Activated T-helper 1 cell treated with anti-CD3 and anti-CD28 coated beads, Interleukin-12 subunit alpha, Interleukin-12 subunit beta, Interleukin-2, Interleukin-4 antibody, amounts not matched to agents 30 ng/mL and 10 ng/mL and 1 ng/mL, durations not matched to agents 14 hours and 24 hours and 36 hours (primary cell): ENCODE measurements at places on chromosomes 3 and 15. TPM values are rescaled to one million over a fixed set of nuclear protein-coding genes. Genes with fewer than 3 reads are reported as not detected.

Gene HESX1
- total RNA-seq: 0.18 and 0.32 TPM in 2 replicates

Gene LEKR1
- 0.57 TPM in 1 of 2 replicates, not detected in the other for total RNA-seq

- no peaks in the 10 kb centered on the region for H3K27me3 ChIP-seq
- H3K36me3 ChIP-seq: no peaks in the 10 kb centered on the region
- H3K27ac ChIP-seq: no peak overlapping the region
- H3K4me3 ChIP-seq: no peak overlapping the region
Measured at GRCh38 chr3:159008401-159008800, 206.5 kb downstream of the MFSD1 start.

GRCh38 chr3:16583551-16583950, 21.7 kb downstream of the DAZL start:
- H3K27ac ChIP-seq: no peak overlapping the region
- peaks cover 23% of the 10 kb centered on the region for H3K27me3 ChIP-seq
- H3K36me3 ChIP-seq: no peaks in the 10 kb centered on the region
- no peak for DNase-seq
- no peaks in the 10 kb centered on the region for H3K4me1 ChIP-seq

- no peaks in the 10 kb centered on the region for H3K27me3 ChIP-seq
- H3K4me1 ChIP-seq: no peaks in the 10 kb centered on the region
- H3K36me3 ChIP-seq: no peaks in the 10 kb centered on the region
- no peak overlapping the region for H3K27ac ChIP-seq
- H3K4me3 ChIP-seq: no peak overlapping the region
Measured at GRCh38 chr3:64190517-64191515, 34.5 kb downstream of the PRICKLE2 start.

GRCh38 chr15:74785194-74786032, 3.5 kb downstream of the CSK start:
- peaks cover 57% of the 10 kb centered on the region for H3K4me1 ChIP-seq
- no peaks in the 10 kb centered on the region for H3K27me3 ChIP-seq
- peaks cover 40% of the 10 kb centered on the region for H3K36me3 ChIP-seq
- DNase-seq: no peak

DNA sequence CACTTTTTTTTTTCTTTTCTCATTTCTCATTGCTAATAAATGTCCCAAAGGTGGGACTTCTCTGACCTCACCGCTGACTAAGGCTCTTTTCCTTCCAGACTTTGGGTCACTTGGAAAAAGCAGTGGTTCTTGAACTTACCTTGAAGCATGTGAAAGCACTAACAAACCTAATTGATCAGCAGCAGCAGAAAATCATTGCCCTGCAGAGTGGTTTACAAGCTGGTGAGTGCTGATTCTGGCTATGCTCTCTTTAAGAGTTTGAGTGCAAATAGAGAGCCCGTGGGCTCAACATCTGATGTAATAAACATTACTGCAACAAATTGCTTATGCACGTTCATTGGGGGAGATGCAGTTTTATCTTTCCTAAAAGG, 2.0 kb downstream of the BHLHE40 start:
- no peak for DNase-seq
- peaks cover 44% of the 10 kb centered on the region for H3K4me1 ChIP-seq
- H3K36me3 ChIP-seq: peaks cover 63% of the 10 kb centered on the region
- H3K27me3 ChIP-seq: no peaks in the 10 kb centered on the region

DNA sequence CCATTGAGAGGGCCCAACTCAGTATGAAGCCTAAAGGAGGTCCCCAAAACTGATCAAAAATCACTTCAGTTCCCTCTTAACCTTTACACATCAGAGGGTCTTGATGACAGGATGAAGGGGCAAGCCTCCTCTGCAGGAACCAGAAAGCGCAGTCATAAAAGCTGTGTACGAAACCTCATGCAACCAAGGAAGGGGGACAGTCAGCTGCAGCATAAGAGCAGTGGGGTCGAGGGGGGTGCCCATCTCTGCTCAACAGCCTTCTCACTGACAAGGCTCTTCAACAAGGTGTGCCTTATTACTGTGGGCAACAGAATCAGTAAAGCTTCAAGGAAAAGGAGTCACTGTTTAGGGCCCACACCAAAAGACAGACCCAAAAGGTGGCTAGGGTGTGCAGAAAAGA, 3.9 kb downstream of the POC1A start:
- H3K4me1 ChIP-seq: peaks cover 21% of the 10 kb centered on the region
- DNase-seq: no peak
- H3K4me3 ChIP-seq: no peak overlapping the region

Gene SNTN
- total RNA-seq: not detected in 2 replicates

- no peaks in the 10 kb centered on the region for H3K27me3 ChIP-seq
- no peak overlapping the region for H3K27ac ChIP-seq
- DNase-seq: no peak
- no peaks in the 10 kb centered on the region for H3K4me1 ChIP-seq
- no peaks in the 10 kb centered on the region for H3K36me3 ChIP-seq
Measured at GRCh38 chr3:157280786-157281185, 120.8 kb upstream of the CCNL1 start.

Gene PBRM1
- 68.6 and 68.8 TPM in 2 replicates for total RNA-seq

DNA sequence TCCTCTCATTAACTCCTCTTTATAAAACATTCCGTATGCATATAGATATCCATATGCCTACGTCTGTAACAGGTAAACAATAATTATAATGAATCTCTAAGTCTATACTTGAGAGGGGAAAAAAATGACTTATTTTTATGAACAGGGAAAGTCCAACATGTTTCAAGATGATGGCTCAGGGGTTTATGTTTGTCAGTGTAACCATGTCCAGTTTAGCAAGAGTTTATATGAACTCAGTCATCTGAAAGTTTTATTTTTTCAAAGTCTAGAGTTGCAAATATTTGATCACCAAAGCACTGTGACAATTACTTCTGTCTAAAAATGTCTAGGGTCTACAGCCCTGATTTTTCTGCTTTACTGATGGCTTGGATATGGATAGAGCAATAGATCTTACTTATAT, 559.4 kb upstream of the KCNMB2 start:
- H3K27me3 ChIP-seq: no peaks in the 10 kb centered on the region
- no peaks in the 10 kb centered on the region for H3K36me3 ChIP-seq
- H3K4me3 ChIP-seq: no peak overlapping the region
- no peaks in the 10 kb centered on the region for H3K4me1 ChIP-seq

DNA sequence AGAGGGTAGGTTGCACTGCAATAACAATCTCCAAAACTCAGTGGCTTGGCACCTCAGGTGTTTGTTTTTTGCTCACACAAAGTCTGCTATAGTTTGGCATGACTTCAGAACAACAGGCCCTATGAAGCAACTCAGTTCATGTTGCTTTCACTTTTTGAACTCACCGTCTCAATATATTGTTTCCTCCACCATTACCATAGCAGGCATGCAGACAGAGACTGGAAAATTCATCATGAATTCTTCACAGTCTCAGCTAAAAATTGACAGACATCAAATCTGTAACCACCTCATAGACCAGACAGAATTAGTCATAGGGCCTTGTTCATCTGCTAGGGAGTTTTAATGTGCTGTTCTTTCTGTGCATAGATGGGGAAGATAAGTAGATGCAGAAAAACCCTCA, 161.4 kb upstream of the POU1F1 start:
- H3K27me3 ChIP-seq: no peaks in the 10 kb centered on the region
- H3K4me1 ChIP-seq: no peaks in the 10 kb centered on the region
- no peak overlapping the region for H3K27ac ChIP-seq
- no peaks in the 10 kb centered on the region for H3K36me3 ChIP-seq

- H3K27me3 ChIP-seq: peaks cover 2% of the 10 kb centered on the region
- H3K4me1 ChIP-seq: no peaks in the 10 kb centered on the region
- H3K36me3 ChIP-seq: no peaks in the 10 kb centered on the region
- no peak overlapping the region for H3K4me3 ChIP-seq
- no peak overlapping the region for H3K27ac ChIP-seq
- DNase-seq: no peak
Measured at GRCh38 chr15:48250640-48251076, 44.6 kb downstream of the SLC12A1 start.

Gene DZIP3
- total RNA-seq: 5.0 and 5.2 TPM in 2 replicates

GRCh38 chr15:57865294-57865693, 158.8 kb downstream of the POLR2M start:
- no peaks in the 10 kb centered on the region for H3K36me3 ChIP-seq
- H3K27me3 ChIP-seq: peaks cover 39% of the 10 kb centered on the region
- H3K4me1 ChIP-seq: peaks cover 29% of the 10 kb centered on the region

DNA sequence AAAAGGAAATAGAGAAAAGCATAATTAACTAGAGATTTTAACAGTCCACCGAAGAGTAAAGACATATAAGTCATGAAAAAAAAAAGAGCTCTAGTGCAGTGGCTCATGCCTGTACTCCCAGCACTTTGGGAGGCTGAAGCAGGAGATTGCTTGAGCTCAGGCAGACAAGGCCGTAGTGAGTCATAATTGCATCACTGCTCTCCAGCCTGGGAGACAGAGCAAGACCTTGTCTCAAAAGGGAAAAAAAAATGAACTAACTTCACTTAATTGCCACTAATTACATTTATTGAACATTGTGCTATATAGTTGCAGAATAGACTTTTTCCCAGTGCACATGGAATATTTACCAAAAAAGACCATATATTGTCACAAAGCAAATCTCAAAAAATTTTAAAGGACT, 221.8 kb downstream of the CBLB start:
- no peak overlapping the region for H3K27ac ChIP-seq
- H3K4me3 ChIP-seq: no peak overlapping the region
- peaks cover 6% of the 10 kb centered on the region for H3K27me3 ChIP-seq
- no peaks in the 10 kb centered on the region for H3K4me1 ChIP-seq

- no peaks in the 10 kb centered on the region for H3K27me3 ChIP-seq
- H3K4me1 ChIP-seq: peaks cover 16% of the 10 kb centered on the region
- H3K4me3 ChIP-seq: no peak overlapping the region
- H3K36me3 ChIP-seq: peaks cover 18% of the 10 kb centered on the region
- H3K27ac ChIP-seq: no peak overlapping the region
- peak; percentile 37 for DNase-seq
Measured at GRCh38 chr3:49013738-49014660, 4.4 kb downstream of the DALRD3 start.

Gene OR4M2
- total RNA-seq: not detected in 2 replicates

Gene EPM2AIP1
- 17.2 and 18.2 TPM in 2 replicates for total RNA-seq

Gene GOLGA8M
- 1.1 and 1.5 TPM in 2 replicates for total RNA-seq

- peak overlapping the region; percentile 90 for H3K27ac ChIP-seq
- no peak overlapping the region for H3K4me3 ChIP-seq
- peaks cover 32% of the 10 kb centered on the region for H3K36me3 ChIP-seq
Measured at GRCh38 chr3:9780458-9780812, 10.7 kb upstream of the CAMK1 start.

- no peaks in the 10 kb centered on the region for H3K27me3 ChIP-seq
- no peaks in the 10 kb centered on the region for H3K36me3 ChIP-seq
- H3K4me3 ChIP-seq: no peak overlapping the region
Measured at GRCh38 chr3:129616713-129617112, 10.2 kb upstream of the PLXND1 start.

DNA sequence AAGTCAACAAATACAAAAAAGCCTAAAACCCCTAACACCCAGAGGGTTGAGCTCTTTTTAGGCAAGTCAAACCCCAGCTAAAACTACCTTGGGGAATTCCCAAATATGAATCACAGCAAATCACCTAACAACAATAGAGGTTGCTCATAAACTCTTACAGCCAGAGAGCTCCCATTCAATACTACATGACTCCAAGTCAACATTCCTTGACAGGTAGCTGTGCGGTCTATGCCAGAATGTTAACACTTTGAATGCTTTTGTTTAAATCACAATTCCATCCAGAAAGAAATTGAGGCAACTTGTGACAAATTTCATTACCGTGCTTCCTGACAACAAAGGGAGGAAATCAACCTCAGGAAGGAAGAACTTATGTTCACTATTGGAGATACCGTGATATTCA, 7.5 kb upstream of the UACA start:
- no peak overlapping the region for H3K27ac ChIP-seq
- H3K4me3 ChIP-seq: no peak overlapping the region
- peaks cover 10% of the 10 kb centered on the region for H3K4me1 ChIP-seq
- DNase-seq: no peak
- peaks cover 10% of the 10 kb centered on the region for H3K27me3 ChIP-seq

Gene CXCR6
- total RNA-seq: 27.2 and 27.9 TPM in 2 replicates

Gene TTC23
- total RNA-seq: 5.0 TPM in 2 replicates

Gene UBA3
- 113 and 117 TPM in 2 replicates for total RNA-seq

DNA sequence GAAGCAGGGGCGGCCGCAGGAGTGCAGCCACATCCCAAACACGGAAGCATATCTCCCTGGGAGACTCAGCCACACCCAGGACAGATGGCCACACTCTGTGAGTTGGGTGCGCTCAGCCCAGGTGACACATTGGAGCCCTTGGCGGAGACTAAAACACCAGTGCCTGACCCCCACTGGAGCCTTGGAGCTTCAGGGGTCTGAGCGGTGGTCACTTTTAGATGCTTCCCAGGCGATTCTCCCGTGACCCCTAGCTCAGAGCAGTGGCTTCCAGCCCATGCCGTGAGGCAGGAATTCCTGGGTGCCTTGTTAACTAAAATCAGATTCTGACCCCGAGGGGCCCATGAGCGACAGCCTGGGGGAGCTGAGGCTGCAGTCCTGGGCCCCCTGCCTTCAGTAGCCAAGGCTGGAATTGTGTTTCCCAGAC, 54.5 kb downstream of the PLXNA1 start:
- H3K27me3 ChIP-seq: peaks cover 2% of the 10 kb centered on the region
- no peak overlapping the region for H3K27ac ChIP-seq
- H3K36me3 ChIP-seq: no peaks in the 10 kb centered on the region
- H3K4me1 ChIP-seq: no peaks in the 10 kb centered on the region
- H3K4me3 ChIP-seq: no peak overlapping the region

Gene ENTPD3
- total RNA-seq: not detected in 2 replicates

Gene CCDC39
- not detected in 2 replicates for total RNA-seq

DNA sequence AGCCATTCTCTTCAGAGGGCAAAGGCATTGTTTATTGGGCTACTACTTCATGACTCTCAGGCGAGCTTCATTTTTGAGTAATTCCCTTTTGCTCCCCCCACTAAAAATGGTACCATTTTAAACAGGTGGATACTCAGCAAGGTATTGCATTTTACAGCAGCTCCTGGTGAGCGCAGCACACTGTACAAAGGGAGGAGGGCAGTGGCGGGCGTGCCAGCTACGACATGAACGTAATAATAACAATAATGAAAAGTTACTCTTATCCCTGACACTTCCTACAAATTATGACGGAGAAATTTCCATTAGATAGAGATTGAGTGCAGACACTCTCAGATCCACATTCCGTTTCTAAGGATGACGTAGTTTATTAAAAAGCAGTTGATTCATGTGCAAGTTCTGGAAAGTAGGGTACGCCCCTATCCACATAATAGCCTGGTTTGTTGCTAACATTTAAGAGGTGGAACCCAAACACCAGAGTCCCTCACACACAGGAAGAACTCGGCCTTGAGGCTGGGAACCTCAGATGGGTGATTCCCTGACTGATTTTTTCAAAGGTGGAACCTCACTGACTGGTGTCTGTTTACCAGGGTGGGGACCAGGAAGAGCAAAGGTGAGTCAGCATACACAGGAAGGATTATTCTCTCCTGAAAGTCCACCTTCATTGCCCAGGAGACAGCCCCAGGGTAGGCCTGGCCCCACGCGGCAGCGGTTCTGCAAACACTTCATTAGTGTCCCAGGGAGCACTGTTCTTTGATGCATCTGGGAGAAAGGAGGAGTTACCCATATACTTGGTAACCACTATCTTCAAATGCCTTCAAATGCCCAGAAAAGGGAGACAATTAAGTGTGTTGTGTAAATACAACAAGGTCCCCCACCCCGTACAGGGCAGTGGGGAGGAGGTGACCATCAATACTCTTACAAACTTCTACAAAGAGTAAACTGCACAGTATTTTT, 69.9 kb downstream of the LDHAL6B start:
- H3K36me3 ChIP-seq: peaks cover 3% of the 10 kb centered on the region
- no peak for DNase-seq
- no peak overlapping the region for H3K4me3 ChIP-seq
- H3K4me1 ChIP-seq: peaks cover 70% of the 10 kb centered on the region

Gene FBLN2
- total RNA-seq: not detected in 2 replicates

Gene ISL2
- total RNA-seq: 1.3 TPM in 2 replicates
